ENCODE measurements at places on chromosomes 3 and 15.
A peak's percentile ranks its signal among the peaks of the same experiment; 100 is the strongest.

DNA sequence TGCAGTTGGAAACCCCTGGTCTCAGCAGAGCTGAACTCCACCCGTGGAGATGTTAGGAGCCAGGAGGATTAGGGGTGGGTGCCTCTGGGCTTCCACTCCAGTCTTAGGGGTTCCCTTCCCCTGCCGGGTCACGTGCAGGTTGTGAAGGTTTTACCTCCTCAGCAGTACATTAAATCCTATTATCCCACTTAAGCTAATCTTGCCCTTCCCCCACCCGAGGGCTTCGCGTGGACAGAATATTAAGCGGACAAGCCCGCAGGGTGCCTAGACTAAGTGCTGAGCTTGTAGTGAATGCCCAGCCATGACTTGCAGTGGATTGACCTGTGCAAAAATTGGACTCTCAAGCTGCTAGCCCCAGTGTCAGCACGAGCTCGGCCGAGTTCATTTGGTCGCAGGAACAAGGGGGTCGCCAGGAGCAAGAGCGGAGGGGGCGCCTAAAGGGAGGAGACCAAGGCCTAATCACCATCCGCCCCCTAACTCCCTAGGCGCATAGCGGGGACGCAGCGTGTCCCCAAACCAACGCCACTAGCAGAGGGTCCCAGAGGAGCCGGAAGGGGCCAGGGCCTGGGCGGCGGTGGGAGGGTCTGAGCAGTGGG is 498 bp upstream of the SEMA4B start:
- peak; percentile 20 for DNase-seq

- DNase-seq = peak; percentile 14
These were observed 7.8 kb downstream of the EIF1B start for GRCh38 chr3:40317061-40317855.

- no peak for DNase-seq
These were observed 153.6 kb upstream of the BHLHE40 start for GRCh38 chr3:4825436-4826236.

GRCh38 chr15:69691307-69692015 is 238.8 kb downstream of the RPLP1 start:
- no peak for DNase-seq

DNA sequence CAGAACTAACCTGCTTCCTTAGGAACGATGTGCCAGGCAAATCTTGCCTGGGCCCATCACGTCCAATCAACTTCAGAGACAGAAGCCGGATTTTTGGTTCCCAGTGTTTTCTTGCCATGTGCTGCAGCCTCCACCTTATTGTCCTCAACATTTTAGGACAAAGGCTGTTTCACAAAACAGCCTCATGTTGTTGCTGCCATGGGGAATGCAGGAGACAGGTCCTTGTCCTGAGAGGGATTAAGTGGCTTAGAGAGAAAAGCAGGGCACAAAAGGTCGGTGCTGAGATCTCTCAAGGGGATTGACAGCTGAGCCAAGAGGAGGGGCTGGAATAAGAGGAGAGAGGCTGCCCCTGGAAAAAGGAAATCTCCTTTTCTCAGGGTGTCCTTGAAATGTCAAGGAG is 11.3 kb upstream of the NMNAT3 start:
- no peak for DNase-seq

- peak; percentile 24 for DNase-seq
These were observed 507 bp downstream of the SLC12A6 start for GRCh38 chr15:34336991-34337556.

GRCh38 chr3:15181963-15182362 is 24.1 kb upstream of the CAPN7 start:
- DNase-seq = no peak

- DNase-seq = no peak
These were observed 123.4 kb upstream of the ICE2 start for GRCh38 chr15:60602323-60602722.

GRCh38 chr3:99808163-99808794 is 9.4 kb upstream of the CMSS1 start:
- DNase-seq = no peak

- DNase-seq = no peak
These were observed 5.9 kb downstream of the MYO5C start for GRCh38 chr15:52289629-52290081.

DNA sequence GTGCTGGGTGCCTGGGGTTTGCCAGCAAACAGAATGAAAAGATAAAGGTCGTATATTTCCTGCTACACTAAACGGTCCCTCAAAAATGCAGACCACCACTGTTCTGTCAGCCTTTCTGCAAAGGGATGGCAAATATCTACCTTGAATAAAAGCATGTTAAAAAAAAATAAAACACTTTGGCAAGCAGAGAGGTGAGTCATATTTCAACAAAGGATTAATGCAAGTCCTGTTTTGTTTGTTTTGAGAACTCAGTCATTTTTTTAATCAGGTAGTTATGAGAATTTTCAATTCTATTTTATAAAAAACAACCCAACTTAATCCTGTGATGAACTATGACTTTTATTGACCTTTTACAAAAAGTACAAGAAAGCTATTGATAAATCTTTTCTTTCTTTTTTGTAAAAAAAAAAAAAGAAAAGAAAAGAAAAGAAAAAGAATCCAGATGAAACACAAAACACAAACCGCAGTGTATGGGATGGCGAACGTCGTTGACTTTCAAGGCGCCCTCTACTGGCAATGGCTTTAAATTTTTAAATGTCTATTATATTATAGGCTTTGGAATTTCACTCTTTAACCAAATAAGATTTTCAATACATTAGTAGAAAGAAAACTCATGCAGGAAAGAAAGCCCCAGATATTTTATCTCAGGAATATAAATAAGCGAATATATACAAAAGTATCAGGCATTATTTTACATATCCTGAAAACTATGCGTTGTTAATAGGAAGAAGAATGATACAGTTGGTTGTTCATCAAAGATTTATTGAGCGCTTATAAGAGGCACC is 87.8 kb downstream of the NCEH1 start:
- peak; percentile 28 for DNase-seq

DNA sequence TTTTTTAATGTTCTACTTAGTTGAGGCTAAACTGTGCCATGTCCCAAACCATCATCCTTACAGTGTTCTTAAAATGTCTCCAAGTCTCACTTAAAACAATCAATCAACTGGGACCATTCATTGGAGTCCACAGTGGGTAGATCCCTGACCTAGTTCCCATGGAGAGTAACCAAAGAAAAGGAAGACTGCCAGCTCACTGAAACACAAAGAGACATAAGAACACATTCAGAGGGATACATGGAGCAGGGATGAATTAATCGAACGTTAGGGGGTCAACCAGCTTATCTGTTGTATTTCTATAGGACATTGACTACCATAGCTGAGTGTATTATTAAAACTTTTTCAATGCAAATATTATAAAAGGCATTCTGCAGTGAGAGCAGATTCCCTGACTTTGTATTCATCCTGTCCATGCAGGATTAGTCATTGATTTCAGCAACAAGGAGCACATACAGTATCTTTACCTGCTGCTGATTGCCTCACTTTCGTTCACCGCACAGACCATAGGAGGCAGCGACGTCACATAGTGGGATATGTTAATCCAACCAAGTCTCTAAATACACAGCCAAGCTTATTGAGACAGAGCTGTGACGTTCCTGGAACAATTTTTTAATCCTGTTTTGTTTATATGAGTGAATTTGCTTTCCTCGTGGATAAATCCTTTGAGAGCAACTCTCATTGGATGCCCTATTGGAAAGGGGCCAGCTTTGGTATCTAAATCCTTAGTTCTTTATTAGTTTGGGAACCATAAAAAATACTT is 364.9 kb upstream of the RBMS3 start:
- DNase-seq = no peak

DNA sequence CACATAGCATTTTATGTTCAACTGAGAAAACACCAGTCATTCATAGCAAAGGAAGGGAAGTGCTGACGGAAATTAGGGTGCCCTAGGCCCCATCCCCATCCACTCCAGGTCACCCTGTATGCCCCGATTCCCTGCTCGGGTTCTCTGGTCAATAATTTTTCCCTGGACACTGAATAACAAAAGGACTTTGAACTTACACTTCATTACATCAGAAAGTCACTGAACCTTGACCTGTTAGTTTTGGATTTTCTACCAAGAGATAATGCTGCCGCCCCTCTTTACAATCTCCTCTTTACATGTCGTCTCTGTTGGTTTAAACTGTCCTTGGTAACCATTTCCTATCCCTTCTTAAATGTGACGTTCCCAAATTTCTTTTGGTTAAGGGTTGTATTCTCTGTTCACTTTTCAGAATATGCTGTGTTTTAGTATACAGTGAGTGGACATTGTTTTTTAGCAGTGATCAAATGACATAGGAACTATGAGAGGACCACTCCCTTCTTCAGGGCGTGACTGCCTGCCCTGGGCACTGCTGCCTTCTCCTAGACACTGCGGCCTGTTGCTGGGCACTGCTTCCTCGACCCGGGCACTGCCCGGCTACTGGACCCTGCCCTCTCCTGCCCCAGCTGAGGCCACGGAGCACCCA is 13.6 kb upstream of the AHSG start:
- DNase-seq = no peak

DNA sequence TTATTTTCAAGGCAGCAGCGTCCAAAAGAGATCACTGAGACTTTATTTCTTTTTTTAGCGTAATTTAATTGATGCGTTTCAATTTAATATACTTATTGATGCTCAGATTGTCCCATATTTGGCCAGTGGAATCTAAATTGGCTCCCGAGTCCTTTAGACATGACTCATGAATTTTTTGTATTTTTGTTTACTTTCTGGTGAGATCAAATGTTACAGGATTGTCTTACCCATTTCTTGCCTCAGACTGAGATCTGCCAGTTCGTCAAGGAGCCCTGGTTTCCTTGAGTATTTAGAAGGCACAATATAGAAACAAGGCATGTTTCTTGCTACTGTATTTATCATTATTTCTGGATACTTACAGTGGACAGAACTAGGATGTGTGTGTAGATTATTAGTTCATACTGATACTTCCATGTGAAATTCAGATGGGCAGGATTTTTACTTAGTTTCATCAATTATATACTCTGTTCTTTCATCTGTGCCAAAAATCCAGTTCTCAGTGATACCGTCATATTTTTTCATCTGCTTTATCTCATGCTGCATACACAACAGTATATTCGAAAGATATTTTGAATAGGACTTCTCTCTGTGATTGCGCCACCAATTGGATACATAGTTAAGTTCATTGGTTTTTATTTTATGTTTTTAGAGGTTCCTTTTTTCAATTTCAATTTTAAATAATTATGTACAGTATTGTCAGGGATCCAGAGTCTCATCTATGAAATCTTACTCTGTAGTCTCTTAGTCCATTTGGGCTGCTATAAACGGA is 436.9 kb upstream of the C2CD4B start:
- no peak for DNase-seq

DNA sequence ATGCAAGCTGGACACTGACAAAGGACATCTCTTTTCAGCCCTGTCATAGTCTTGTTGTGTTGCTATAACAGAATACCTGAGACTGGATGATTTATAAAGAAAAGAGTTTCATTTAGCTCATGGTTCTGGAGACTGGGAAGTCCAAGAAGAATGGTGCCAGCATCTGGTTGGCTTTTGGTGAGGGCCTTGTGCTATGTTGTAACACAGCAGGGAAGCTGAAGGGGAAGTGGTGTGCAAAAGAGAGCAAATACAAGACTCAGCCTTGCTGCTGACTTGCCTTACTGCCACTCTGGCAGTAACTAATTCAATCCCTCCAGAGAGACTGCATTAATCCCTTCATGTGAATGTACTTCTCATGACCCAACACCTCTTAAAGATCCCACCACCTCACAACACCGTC is 356.3 kb upstream of the PROK2 start:
- DNase-seq = no peak

DNA sequence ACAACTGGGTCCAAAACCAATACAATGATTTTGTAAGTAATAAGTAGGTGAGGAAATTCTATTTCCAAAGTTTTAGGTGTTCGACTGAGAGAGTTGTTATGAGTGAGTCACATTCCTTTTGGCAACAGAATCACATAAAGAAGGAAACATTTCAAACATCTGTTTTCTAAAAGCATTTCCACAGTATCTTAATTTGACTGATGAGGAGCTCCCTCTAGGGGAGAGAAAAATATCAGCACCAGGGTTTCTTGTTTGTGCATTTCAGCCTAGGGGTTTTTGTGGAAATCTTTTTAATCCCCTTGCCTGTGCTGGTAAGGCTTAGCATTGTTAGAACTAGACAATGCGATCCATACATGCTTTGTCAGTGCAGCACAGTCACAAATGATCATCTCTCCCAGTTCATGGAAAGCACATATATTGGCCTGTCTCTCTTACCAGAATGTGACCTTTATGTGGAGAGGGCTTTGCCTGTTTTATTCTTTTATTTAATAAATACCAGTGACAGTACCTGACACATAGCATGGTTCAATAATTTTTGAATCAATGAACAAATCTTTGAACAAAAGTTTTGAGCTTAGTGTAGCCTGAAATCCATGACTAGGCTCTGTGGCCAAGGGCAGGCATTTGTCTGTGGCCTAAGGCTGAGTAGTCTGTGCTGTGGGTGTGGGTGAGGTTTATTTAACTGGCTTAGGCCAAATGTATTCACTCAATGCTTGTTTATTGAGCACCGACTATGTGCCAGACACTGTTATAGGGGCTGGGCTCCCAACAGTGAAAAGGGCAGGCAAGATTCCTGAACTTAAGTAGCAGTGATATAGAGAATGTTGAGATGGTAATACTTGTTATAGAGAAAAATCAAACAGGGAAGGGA is 21.1 kb upstream of the IQCF6 start:
- no peak for DNase-seq

DNA sequence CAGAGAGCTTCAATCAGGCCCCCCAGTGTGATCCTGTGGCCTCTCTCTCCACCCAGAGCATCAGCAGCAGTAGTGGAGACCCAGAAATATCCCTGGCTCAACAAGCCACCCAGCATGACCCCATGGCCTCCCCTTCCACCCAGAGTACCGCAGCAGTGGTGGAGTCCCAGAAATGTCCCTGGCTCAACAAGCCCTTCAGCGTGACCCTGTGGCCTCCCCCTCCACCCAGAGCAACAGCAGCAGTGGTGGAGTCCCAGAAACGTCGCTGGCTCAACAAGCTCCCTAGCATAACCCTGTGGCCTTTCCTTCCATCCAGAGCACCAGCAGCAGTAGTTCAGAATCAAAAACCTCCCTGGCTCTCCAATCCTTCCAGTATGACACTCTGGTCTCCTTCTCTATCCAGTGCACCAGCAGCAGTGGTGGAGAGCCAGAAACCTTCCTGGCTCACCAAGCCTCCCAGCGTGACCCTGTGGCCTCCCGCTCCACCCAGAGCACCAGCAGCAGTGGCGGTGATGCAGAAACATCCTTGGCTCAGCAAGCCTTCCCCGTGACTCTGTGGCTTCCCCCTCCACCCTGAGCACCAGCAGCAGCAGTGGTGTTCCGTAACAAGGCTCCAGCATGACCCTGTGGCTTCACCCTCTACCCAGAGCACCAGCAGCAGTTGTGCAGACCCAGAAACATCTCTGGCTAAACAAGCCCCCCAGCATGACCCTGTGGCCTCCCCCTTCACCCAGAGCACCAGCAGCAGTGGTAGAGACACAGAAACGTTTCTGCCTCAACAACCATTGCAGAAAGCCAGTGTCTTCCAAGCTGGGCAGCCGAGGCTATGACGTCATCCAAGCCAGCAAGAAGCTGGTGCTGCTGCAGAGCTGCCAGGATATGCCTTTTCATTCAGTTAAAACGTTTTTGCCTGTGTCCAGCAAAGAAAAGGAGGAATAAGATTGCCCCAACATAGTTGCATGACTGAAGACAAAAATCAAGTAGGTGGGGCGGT is 61.3 kb upstream of the TAMM41 start:
- no peak for DNase-seq

Data from activated naive CD8-positive, alpha-beta T cell treated with anti-CD3 and anti-CD28 coated beads for 36 hours (primary cell).